Erythroblast (primary cell): ENCODE measurements at places on chromosomes 2 and 18.

GRCh38 chr2:238286551-238286950, 1.9 kb downstream of the PER2 start:
- DNase-seq, result peak; percentile 12

GRCh38 chr18:3151399-3152264, 68.1 kb downstream of the MYOM1 start:
- peak; percentile 55 for DNase-seq

GRCh38 chr18:10453806-10454680, at the start of gene APCDD1:
APCDD1 (plus strand) TSS chr18:10454635; CDS start chr18:10454982, 347 bp downstream.
- DNase-seq, result peak; percentile 24

DNA sequence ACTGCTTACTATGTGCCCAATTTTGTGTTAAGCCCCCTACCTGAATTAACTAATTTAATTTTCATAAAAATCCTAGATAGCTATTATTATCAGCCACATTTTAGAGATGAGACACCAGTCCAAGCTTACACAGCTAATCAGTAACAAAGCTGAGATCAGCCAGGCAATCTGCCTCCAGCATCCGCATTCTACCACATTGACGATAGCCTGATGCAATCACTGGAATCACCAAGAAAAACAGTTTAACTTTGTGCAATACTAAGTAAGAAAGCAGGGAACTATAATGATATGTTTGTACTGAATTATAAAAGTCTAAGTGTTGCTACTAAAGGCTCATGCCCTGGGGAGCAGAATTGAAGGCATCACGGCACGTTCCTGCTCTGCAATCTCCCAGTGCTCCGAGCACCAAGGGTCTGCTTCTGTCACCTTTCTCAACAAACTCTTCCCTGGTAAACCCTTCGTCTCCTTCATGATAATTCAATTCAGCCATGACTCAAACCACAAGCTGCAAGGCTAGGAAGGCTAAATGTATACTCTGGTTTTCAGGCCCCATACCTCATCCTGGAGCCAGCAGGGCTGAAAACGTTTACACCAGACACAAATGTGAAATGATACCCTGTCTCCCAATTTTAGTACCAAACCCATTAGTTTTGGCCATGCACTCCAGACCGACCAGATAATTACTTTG, 19.4 kb downstream of the KANSL3 start:
- no peak for DNase-seq

DNA sequence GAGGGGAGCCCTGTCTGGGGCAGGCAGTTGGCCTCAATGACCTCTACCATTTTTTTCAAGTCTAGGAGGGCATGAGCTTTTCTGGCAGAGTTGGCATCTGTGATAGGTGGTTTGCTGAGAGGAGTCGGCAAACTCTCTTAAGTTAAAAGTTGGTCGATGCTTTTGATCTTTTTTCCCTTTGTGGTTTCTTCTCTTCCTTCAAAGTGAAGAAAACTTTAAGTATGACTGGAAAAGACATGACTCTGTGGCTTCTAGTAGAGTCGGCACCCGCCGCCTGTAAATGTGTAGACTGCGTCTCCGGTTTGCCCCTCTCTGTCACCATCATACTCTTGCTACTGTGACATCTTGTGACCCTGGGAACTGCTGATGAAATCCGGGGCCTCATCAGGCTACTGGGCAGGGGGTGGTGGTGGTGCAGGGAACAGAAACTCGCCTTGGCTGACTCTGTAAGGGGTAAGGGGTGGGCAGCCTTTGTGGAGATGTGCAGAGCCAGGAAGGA, 21.1 kb downstream of the INPP5D start:
- DNase-seq, result no peak

DNA sequence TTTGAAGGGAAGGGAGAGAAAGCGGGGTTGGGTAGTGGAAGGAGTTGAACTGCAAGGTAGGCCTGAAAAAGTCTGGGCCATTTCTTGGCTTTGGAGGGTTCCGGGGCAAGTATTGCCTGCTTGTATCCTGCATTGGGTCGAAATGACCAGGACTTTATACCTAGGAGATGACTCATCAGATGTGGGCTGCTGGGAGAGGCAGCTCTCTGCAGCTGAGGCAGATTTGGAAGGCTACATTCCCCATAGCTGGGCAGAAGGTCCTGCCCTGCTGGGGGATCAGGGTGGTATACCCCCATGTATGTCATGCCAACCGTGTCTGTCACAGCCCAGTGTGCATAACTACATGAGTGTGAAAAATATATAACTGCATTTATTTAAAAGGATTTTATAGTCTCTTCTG, 171.8 kb upstream of the SPRED2 start:
- DNase-seq, result no peak

DNA sequence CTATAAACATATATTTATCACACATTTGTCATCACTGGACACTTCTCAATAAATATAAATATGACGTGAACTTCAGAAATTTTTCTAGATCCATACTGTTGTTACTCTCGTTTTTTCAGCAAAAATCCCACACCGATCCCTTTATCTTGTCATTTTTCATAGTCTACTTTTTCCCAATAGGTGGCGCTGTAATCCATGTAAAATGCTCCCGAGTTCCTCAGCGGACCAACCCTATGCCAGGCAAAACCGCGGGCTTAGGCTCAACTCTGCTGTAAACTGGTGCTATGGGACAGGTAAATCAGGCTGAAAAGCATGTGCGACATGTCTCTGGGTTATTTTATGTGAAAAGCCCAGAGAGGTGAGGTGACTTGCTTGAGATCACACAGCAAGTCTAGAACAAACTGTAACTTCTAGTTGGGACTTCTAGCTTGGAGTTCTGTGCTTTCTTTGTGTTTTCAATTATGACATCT, 104.0 kb downstream of the COBLL1 start:
- peak; percentile 88 for DNase-seq

- no peak for DNase-seq
Observed at GRCh38 chr2:232502511-232502910, 14.9 kb upstream of the ECEL1 start.

DNA sequence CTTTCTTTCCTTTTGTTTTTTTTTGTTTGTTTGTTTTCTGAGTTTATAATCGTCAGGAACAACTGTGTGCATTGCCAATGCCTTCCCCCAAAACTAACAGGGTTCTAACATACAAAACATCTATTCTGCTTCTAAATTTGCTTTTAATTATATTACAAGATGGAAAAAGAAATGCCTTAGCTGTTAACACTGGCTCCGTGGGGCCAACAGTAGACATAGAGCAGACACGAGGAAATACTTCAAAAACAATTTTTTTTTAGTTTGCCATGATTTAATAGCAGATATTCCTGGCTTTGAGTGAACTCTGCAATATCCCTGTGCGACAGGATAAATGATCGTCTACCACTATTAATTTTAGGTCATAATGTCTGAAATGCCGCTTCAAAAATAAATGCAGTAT, 153.3 kb upstream of the HNRNPA3 start:
- DNase-seq, result no peak

DNA sequence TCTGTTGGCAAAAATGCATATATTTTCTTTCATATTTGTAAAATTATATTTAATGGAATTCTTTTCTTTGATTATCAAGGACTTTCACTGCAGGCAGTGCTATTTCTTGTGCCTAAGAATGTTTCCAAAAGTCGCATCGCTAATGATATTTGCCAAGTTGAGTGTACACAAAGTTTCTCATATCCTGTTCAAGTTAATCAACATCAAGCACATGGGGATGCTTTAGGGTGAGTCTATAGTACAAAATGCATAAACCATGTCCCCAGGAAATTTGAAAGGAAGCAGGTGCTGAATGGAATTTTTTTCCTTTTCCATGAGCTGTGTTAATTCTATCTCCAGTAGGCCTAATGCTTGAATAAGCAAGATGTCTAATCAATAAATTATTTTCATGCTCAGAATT, 129.7 kb downstream of the GALNT1 start:
- no peak for DNase-seq

- no peak for DNase-seq
Observed at GRCh38 chr18:49953391-49953790, 140.1 kb upstream of the ACAA2 start.
